ENCODE measurements at places on chromosomes 6 and 20. TPM values are rescaled to one million over a fixed set of nuclear protein-coding genes. Genes with fewer than 3 reads are reported as not detected.

GRCh38 chr6:88454658-88455057 lies 288.5 kb upstream of the CNR1 start:
- H3K4me3 ChIP-seq = no peak overlapping the region
- H3K36me3 ChIP-seq = no peaks in the 10 kb centered on the region
- no peak overlapping the region for H3K27ac ChIP-seq
- DNase-seq = no peak
- H3K4me1 ChIP-seq = no peaks in the 10 kb centered on the region
- H3K27me3 ChIP-seq = no peaks in the 10 kb centered on the region

DNA sequence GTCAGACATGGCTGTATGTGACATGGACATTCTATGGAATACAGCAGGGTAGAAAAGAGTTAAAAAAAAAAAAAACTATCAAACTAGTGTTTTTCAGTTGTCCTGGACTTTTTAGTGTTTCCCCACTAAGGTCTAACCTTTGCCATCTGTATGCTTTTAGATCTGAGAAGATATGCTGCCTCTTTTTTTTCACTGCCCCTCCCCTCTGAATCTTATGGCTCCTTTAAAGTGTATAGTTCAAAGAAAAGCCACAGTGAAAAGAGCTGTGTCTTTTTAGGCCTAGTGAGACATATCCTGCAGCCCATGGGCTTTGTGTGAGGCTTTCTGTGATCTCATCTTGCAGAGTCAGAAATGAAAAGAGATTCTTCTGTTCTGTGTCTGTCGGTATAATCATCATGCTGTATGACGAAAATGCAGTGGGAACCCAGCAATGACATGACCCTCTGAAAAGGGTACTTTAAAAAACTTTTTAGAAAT lies 29.3 kb downstream of the ADGRG6 start:
- peaks cover 47% of the 10 kb centered on the region for H3K4me1 ChIP-seq
- no peaks in the 10 kb centered on the region for H3K27me3 ChIP-seq
- no peak overlapping the region for H3K4me3 ChIP-seq
- peak overlapping the region; percentile 28 for H3K27ac ChIP-seq
- no peaks in the 10 kb centered on the region for H3K36me3 ChIP-seq

GRCh38 chr6:2876210-2877056 lies 26.7 kb downstream of the SERPINB9 start:
- H3K4me3 ChIP-seq = peak overlapping the region; percentile 73
- H3K27me3 ChIP-seq = no peaks in the 10 kb centered on the region
- H3K36me3 ChIP-seq = no peaks in the 10 kb centered on the region
- peak; percentile 57 for DNase-seq

DNA sequence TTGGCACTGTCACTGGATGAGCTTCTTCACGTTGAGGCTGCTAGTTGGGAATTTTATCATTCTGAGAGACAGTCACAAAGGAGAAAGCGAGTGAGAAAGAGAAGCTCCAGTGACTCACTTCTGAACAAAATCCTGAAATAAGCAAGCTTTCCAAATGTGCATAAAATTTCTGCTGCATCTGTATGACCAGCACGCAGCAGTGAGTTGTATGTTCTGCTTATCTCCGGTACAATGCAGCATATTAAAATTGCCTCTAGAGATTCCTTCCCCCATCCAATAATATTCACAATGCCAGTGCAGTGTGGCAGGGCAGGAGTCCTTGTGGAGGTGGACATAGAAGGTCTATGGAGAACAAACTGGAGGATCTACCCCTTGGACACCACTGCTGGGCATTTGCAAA lies 290.5 kb downstream of the ADGB start:
- peaks cover 4% of the 10 kb centered on the region for H3K4me1 ChIP-seq
- DNase-seq = no peak
- no peaks in the 10 kb centered on the region for H3K27me3 ChIP-seq
- H3K4me3 ChIP-seq = no peak overlapping the region

DNA sequence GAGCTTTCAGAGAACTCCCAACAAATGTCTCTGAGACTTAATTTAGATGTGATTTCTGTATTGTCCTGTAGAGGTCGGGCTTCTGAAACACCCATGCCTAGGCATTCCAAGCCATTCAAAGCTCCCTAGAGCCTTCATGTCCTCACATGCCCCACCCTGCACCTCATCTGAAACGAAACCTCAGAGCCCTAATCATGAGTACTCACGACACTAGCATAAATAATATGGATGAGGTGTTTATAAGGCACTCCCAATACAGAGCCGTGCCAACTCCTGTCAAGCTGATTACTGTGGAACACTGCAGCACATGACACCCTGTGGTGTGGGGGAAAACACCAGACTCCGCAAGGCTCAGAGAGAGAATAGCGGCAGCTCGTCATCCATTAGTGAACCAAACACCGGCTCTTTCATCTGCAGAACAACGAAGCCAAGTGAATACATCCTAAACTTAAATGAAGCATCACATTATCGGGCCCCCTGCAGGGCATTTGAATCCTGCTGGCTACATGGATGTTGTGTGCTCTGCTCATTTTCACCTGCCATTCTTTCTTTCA lies 83.8 kb downstream of the FNDC1 start:
- no peaks in the 10 kb centered on the region for H3K36me3 ChIP-seq
- H3K4me1 ChIP-seq = peaks cover 12% of the 10 kb centered on the region
- no peak overlapping the region for H3K27ac ChIP-seq
- no peak for DNase-seq
- H3K4me3 ChIP-seq = no peak overlapping the region

GRCh38 chr6:170192905-170193304 lies 98.0 kb downstream of the DLL1 start:
- no peaks in the 10 kb centered on the region for H3K27me3 ChIP-seq
- H3K4me3 ChIP-seq = no peak overlapping the region
- H3K36me3 ChIP-seq = no peaks in the 10 kb centered on the region

The OR2H2 gene
- polyA plus RNA-seq = not detected

The RNF39 gene
- polyA plus RNA-seq = 0.03 TPM

The SDCBP2 gene
- polyA plus RNA-seq = 6.1 TPM

All from liver (tissue), 10 donors.